ENCODE measurements at places on chromosomes 3 and 15.

DNA sequence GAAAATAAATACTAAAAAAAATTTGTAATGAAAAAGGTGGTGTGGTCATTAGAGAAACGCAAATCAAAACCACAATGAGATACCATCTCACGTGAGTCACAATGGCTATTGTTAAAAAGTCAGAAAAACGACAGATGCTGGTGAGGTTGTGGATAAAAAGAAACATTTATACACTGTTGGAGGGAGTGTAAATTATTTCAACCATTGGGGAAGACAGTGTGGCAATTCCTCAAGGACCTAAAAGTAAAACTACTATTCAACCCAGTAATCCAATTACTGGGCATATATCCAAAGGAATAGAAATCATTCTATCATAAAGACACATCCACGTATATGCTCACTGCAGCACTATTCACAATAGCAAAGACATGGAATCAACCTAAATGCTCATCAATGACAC is 120.3 kb downstream of the MYO9A start:
- no peak for DNase-seq

GRCh38 chr15:78422571-78423340 is 15.3 kb upstream of the IREB2 start:
- DNase-seq = peak; percentile 74

DNA sequence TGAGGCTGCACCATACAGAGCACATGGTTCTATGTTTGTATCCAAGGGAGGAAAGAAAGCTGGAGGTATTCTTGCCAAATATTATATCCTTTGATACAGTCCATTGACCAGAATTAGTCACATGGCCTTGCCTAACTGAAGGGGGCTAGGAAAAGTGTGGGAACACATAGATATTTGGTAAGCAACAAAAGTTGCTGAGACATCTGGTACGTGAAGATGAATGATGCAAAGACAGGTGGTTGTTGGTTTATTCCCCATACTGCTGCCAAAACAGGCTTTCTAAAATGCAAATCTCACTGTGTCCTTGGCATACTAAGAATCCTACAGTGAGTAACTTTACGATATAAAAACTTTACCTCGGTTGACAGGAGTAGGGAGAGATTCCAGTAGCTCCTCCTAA is 162.2 kb downstream of the VGLL3 start:
- no peak for DNase-seq

- peak; percentile 3 for DNase-seq
Measured at GRCh38 chr15:60255390-60255789, 142.4 kb downstream of the ANXA2 start.

DNA sequence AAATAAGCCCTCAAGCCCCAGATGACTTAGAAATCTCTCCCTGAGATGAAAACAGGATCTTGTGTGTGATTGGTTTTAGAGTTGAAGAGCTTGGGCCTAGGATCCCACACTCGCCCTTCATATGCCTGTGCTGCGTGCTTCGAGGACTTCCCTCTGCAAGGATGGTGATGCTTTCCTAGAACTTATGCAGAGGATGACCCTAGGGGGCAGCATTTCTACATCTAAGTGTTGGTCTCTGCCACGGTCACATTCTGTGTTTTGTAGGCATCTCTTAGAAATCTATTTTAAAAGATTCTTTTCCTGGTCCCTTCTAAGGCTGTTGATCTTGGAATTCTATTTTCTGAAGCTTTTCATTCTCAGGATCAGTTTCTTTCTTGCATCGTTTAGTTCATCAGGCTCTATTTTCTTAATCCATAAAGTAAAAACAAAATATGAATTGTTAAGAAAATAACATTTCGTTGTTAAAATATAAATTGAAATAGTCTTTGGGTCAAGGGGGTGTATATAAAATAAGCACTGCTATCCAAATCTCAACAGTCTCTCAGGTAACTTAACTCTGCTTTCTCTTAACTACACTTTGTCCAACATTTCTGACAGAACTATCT is 45.7 kb downstream of the WDR76 start:
- DNase-seq = peak; percentile 50

DNA sequence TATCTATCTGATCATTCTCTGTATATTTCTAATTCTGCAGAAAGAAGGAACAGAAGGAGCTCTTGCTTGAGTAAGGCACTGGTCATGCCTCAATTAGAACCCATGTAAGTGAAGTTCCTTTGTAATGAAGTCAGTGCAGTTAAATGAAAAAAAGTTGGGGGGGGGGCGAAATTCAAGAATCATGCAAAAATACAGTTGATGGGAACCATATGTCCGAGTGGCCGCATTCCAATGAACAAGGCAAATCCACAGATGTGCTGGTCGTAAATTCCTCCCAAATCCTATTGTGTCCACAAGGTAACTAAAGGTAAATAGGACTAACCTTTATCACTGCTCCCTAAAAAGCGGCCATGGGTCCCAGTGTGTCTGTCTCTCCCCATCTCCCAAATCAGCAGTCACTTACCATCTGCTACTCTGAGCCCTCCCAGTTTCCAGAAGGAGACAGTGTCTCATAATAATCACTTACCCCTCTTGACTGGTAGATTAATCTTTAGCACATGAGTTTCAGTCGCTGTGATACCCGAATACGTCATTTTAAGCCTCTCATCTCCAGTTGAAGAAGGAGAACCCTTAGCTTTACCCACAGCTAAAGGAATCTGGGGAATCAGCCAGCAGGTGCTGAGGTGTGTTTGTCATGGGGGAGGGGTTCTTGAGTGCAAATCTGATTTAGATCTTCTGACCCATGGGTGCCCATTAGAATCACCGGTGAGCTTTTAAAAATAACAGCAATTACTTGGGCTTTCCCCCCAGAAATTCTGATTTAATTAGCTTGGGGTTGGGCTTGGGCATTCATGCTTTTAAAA is 56.3 kb upstream of the EPHB3 start:
- DNase-seq = no peak

DNA sequence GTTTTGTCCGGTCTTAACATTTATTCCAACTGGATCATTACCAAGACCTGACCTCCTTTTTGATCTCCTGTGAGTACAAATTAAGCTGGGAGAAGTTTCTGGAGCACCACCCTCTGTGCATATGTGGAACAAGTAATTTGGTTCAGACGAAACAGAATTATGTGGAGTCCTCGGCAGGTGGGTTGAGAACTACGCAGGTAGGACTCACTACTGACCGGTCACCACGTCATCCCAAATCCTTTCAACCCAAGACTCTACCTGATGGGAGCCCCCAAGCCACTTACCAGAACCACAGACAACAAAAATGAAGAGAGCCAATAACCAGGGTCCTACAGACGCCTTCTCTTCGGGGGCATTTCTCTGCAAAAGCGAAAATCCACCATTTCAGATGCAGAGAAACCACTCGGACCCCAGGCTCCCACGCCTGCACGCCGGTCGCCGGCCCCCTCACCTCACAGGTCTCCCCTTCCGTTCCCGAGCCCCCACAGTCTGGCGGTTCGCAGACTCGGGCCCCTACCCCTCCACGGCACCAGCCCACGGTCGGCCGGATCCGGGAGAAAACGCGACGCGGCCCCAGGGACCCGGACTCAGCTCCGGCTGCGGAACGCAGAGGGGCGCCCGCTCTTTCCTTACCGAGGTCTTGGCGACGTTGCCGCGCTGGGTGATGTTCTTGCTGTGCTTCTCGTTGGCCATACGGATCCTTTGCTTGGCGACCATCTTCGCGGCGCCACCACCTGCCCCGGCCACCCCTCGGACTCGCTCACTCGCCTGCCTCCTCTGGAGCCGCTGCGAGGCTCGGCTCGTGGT is 674 bp downstream of the SERP1 start:
- peak; percentile 48 for DNase-seq

DNA sequence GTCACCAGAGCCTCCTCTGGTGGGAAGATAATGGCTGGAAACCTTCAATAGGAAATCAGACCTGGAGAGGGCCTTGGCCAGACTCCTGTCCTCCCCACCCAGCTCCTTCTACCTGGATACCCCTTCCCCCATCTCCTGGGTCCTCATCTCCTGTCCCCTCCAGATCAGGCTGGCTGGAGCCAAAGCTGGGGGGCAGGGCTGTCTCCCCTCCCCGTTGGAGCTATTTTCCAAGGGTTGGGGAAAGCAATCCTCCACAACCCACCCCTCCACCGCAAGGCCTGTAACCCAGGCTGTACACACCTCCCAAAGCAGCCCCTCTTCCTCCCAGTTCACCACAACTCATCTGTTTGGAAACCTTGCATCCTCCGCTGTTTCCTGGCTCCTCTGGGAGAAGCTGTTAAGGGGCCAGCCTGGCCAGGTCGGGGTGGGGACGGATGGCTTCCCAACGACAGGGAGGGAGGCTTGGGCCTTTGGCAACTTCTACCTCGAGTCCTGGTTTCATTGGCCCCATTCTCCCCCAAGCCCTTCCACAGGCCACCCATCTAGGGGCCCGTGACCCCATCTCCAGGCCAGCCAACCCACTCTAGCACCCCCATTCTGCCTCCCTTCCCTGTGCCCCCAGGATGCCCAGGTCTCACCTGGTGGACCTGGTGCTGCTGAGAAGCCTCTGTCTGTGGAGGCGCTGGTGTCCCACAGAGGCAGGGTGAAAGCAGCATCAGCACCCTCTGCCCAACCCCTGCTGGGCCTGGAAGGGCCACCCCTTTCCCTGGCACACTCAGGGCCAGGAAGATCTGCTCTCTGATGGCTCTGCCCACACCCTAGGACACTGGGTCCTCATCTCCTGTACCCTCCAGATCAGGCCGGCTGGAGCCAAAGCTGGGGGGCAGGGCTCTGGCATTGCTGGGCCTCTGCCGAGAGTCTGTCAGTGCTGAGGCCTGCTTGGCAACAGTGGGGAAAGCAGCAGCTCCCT is 22.1 kb upstream of the GOLGA6C start:
- no peak for DNase-seq

DNA sequence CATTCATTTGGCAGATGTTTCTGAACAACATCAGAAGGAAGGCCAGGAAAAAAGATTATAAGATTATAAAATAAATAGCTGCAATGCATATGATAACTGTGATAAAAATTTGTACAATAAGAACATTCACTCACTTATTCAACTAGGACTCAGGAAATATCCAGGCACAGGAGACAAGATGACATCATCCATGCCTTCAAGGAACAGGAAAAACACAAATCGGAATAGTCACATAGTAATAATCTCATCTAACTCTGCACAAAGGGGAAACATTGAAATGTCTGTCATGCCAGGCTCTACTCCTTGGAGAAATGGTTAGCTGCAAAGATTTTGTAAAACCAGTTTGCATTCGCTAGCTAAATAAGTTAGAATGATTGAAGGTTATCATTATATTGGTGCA is 233.5 kb upstream of the AGTR1 start:
- no peak for DNase-seq

- DNase-seq = no peak
Measured at GRCh38 chr3:136869282-136869681, 7.3 kb downstream of the NCK1 start.

GRCh38 chr3:155648013-155648591 is 96.8 kb downstream of the PLCH1 start:
- no peak for DNase-seq

DNA sequence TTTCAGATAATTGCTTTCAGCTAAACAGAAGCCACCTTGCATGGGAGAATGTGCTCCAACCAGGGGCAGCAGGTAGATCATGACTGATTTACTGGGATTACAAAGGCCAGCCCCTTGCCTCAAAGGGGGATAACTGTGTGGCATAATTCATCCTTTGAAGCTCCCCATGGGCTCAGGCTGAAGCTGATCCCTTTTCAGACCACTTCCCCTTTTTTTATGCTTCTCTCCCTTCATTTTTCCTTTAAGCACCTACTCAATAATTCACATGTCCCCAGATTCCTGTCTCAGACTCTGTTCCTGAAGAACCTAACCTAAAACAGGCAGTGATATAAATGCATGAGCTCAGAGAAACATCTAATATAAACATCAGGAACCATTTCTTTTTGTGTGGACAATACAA is 8.2 kb upstream of the MYRIP start:
- DNase-seq = no peak

DNA sequence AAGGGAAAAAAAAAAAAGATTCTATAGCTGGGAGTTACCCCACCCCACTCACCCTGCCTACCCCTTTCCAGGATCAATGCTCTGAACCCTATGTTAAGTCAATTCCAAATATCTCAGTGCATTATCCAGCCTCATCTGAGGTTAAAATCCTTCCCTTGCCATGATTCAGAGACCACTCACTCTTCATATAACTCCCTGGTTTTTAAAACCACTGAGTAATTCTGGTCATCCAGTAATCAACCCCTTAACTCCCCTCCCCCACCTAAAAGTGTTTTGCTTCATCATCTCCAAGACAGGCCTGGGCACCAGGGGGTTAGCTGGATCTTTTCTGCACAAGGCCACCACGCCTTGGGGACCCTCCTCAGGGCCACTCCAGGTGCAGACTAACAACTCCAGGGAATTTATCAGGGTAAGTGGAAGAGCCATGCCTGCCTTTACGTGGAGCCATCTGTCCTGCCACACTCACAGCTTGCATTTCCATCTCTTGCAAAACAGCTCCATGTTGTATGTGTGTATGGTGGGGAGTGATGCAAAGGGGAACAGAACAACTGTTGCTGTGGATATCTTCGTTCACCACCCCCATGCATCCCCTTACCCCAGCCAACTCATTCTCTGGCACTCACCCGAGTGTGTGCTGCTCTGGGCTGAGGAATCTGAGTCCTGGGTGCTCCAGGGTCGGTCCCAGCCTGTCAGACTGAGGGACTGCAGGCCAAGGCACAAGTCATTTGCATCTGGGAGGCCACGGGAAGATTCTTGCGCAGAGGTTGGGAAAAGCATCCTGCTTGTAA is 30.7 kb upstream of the RPS17 start:
- DNase-seq = no peak

- DNase-seq = no peak
Measured at GRCh38 chr3:73121669-73122331, 60.3 kb downstream of the EBLN2 start.

DNA sequence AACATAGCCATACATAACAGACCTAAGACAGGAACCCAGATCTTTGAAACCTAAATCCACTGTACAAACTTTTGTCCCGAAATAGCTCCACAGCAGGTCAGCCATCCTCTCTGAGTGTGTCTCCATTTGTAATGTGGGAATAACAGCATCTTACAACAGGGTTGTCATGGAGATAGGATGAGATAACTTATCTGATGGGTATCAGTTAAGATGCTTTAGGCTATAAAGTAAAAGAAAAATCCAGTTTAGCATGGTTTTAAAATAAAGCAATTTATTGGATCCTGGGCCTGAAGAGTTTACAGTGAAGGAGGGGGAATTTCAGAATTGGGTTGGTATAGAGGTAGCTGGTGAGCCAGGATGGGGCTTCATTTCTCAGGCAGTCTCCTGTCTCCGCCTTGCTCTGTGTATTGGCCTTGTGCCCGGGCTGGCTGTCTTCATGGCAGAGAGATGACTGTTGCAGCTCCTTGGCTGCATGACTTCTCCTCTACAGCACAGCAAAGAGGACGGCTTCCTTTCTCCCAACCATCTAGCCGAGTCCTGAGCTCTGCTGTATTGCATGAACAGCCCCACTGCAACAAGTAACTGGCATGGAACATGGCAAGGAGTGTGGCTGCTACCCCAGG is 131.9 kb upstream of the PROK2 start:
- DNase-seq = no peak

Data from erythroblast (primary cell).